ENCODE measurements at places on chromosomes 7 and 10.

DNA sequence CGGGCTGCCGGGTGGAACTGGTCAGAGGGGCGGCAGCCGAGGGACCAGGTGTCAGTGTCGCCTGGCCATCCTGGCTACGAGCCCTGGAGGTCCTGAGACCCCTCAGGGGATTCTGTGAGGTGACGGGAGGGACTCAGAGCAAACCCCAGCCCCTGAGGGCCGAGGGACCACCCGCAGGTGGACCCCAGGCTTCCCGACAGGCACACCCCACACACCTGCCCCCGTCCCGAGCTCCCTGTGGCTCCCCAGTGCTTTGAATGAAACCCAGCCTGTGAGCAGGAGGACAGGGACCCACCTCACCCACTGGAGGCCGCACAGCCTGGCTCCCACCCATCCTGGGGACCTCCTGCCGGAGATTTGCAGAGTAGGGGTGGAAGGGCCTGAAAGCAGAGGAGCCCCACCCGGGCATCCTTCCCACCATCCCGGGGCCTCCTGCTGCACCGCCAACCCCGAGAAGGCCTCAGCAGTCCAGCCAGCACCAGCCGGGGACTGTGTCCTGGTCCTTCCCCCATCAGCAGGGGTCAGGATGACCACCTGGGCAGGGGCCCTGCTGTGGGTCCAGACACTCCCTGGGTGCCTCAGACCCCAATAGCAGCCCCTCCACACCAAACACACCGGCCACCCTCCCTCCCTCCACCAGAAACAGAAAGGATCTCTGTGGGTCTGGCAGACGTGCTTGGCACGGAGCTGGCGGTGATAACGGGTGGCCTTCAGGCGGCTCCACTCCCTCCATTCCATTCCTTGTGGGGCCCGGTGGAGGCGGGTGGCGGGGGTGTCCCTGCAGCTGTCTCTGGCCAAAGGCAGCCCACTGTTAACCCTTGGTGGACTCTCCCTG lies 13.9 kb downstream of the VENTX start:
- no peak for DNase-seq

DNA sequence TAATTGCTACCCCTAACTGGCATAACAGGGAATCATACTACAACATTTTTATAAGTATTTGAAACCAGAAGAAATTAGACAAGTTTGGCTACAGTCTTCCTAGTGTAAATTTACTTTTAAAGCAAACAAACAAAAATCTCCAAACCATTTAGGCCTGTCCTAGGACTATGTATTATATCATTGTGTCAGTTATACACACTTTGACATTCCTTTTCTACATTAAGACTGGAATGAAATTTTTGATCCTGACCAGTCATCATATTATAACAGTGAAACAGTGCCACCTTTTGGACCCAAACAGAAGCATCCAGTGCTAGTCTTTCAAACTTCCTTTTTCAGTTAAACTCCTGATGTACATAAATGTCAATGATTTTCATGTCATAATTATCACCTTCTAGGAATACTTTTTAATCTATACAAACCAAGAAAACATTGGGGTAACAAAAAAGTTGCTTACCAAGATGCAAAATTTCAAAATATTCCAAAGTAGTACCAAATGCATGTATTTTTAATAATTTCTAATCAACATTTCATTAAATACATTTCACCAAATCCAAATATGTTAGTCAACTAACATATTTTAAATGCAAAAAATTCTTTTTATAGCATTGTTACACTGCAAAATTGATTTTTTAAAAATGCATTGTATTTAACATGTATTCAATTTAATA lies 75.7 kb downstream of the IMMP2L start:
- peak; percentile 23 for DNase-seq

GRCh38 chr10:61705022-61705613 lies 42.4 kb downstream of the CABCOCO1 start:
- DNase-seq: no peak

- DNase-seq: no peak
Measured at GRCh38 chr7:128231021-128231420, 10.1 kb upstream of the LEP start.

DNA sequence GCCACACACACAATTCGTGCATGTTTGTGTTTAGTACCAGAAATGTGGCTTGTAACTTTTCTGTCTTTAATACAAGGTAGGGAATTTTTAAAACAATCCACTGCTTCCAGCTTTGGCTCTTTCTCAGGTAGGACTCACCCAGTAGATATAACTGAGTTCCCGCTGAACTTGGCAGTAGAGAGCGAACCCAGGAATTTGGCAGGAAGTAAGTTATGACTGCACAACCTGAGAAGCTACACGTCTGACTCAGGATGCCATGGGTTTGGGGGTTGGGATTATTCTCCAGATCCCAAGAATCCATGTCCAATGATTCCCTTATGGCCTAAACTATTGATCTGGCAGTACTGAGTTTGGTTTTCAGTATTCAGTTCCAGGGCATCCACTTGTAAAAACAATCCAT lies 499.7 kb downstream of the CALN1 start:
- DNase-seq: no peak

GRCh38 chr7:48421357-48421756 lies 250.1 kb downstream of the ABCA13 start:
- peak; percentile 15 for DNase-seq

- DNase-seq: peak; percentile 59
Measured at GRCh38 chr10:73576178-73576889, 14.8 kb downstream of the USP54 start.

DNA sequence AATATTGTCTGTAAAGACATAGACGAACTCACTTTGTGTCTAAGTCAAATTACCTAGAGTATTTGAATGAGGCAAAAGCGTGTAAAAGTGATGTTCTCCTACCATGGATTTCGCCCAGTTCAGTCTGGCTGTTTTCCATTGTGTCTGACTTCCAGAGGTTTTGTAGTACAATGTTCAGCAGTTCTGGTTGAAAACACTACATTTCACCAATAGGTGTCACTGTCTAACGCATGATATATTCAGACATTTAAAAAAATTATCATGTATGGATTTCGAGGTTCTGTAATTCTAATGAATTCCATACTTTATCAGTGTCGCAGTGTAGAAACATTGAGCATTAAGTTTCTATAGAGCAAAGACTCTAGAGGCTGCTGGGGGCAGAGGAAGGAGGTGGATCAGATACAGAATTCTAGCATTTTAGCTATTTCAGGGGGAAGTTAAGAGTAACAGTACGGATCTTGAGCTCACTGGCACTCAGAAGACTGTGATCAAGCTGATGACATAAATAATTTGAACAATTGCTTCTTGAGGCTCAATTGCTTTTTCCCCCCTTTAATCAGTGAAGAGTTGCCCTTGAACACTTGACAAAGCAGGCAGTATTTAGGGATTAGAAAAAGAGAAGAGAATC lies 196.9 kb upstream of the RHOBTB1 start:
- peak; percentile 51 for DNase-seq

GRCh38 chr10:114375047-114375446 lies 29.3 kb downstream of the AFAP1L2 start:
- no peak for DNase-seq

DNA sequence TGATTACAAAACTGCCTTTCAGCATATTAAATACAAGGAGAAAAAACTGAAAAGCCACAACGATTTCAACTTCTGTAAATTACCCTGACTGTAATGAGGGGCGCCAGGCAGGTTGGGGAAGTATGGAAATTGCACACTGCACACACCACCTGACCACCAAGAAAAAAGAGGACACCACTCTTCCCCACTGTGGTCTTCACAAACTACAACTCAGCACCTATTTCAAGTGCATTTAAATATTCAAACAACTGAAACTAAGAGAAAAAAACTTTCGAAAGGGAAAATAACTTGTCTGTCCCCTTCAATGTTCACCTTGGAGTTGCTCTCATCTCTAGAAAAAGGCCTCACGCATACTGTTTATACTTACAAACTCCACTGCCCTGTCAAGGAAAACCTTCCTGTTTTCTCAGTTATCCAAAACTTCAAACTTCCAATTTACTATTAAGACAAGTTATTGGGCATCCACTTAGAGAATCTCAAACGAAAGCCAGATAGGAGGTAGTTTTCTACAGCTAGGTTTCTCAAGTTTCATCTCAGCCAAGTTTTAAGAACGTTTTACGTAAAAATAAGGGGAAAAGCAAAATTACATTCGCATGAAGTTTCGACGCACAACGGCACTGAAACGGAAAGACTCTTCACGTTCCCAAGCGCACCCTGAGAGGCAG lies 1.4 kb downstream of the LARP4B start:
- DNase-seq: no peak

DNA sequence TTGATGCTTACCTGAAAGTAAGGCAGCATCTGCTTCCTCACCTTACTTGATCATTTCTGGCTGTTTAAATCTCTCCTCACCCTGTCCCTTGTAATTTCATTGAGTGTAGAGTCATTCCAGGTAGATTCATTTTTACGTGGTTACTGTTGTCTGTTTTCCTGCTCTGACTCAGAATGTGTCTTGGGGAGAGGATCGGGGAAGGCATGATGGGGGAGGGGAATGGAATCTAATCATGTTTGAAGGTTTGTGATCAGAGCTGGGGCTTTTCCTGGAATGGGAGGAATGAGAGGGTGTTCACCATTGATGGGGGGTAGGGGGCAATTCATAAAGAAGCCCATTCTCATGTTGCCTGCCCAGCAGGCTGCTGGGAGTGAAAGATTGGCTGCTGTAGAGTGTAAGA lies 18.7 kb downstream of the SEC24C start:
- no peak for DNase-seq

- DNase-seq: no peak
Measured at GRCh38 chr7:39353615-39354376, 212.4 kb upstream of the YAE1 start.

- no peak for DNase-seq
Measured at GRCh38 chr10:132102071-132102716, 36.4 kb downstream of the JAKMIP3 start.

- DNase-seq: no peak
Measured at GRCh38 chr10:84204610-84205009, 10.3 kb downstream of the CDHR1 start.

GRCh38 chr10:132390170-132390920 lies 6.7 kb upstream of the PWWP2B start:
- no peak for DNase-seq

DNA sequence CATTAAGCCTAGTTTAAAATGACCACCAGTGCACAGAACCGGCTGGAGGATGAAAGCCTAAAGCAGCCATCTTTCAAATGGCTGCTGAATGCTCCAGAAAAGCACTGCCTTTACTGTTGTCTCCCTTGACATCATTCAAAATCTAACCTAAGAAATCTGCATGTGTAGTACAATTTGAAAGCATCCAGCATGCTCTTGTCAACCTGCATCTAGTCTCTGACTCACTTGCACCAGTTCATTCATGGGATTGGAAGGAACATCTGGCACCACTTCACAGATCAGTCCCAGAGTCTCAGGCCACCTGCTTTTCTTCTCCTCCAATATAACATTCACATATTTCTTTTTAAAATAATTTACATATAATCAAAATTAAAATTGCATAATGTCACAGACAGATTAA lies 76.2 kb downstream of the RNF133 start:
- no peak for DNase-seq

DNA sequence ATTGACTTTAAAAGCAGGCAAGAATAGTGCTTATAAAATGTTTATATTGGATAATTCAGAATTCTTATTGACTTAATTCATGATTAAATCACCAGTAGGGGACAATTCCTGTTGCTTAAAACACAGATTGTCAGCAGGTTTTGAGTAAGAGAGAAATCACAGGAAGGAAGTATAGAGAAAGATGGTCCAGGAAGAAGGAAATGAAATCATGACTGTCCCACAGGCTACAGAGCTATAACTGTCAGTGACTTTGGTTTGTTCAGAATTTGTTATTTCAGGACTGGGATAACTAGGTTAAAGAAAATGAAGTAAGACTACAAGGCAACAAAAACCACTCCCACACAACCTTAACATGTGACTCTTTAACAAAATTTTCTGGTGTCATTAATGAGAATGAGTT lies 6.8 kb downstream of the GNGT1 start:
- no peak for DNase-seq

- DNase-seq: no peak
Measured at GRCh38 chr10:28850784-28851183, 173.5 kb downstream of the BAMBI start.

DNA sequence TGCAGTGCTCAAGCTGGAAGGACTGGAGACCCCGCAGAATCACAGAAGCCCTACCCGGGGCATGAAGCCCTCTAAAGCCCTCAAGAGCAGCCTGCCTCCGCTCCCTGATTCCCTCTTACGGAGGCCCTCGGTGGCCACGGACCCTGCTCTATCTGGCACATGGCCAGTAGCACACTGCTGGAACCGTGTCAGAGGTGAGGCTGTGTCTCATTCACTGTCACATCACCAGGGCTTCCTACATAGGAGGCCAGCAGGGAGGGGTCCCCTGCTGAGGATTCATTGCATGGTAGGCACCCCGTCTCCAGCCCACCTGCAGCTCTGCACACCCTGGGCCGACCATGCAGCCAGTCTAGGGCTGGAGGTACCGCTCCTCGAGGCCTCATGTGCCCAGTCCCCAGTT lies 259.2 kb downstream of the TNS3 start:
- DNase-seq: no peak

DNA sequence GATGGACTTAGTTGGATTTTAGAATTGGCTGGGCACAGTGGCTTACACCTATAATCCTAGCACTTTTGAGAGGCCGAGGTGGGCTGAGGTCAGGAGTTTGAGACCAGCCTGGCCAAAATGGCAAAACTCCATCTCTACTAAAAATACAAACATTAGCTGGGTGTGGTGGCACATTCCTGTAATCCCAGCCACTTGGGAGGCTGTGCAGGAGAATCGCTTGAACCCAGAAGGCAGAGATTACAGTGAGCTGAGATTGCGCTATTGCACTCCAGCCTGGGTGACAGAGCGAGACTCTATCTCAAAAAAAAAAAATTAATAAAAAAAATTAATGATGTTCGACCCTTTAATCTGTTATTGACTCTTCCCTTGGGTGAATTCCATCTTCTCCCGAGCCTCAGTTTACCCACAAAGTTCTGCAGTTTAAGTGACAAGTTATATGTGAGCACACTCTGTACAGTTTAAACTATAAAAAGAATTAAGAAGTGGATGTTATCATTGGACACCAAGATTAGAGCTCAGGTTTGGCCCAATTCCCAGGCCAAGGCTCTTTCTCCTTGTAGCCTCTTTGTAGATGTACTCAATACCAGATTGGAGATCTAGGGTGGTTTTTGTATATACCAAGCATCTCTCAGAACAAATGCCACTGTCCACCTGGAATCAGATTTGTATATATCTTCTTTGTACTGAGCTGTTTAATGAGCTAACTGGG lies 15.0 kb downstream of the KAT6B start:
- no peak for DNase-seq

DNA sequence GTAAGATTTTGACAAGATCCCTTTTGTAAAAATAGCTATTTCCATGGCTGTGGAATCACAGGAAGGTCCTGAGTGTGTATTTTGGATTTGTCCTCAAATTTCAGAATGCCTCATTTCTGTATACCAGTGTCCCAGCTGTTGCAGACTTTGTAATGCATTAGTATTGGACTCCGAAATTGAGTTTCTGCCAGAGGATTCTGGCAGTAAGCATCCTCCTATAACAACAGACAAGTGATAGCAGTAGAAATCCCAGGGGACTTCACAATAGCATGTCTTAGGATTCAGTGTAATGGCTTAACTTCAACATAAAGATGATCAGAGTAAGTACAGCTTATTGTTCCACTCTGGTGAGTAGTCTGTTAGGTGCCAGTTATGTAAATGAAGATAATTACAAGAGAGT lies 104.6 kb downstream of the FOXP2 start:
- no peak for DNase-seq

GRCh38 chr10:113504423-113504822 lies 48.4 kb upstream of the HABP2 start:
- no peak for DNase-seq

- peak; percentile 34 for DNase-seq
Measured at GRCh38 chr10:18368682-18369081, 228.5 kb downstream of the CACNB2 start.
